Activated CD4-positive, alpha-beta T cell treated with anti-CD3 and anti-CD28 coated beads, Interleukin-2, amount 10 ng/mL, durations not matched to agents 24 days and 14 days (primary cell): ENCODE measurements at places on chromosomes 7 and 10. TPM values are rescaled to one million over a fixed set of nuclear protein-coding genes. Genes with fewer than 3 reads are reported as not detected.

DNA sequence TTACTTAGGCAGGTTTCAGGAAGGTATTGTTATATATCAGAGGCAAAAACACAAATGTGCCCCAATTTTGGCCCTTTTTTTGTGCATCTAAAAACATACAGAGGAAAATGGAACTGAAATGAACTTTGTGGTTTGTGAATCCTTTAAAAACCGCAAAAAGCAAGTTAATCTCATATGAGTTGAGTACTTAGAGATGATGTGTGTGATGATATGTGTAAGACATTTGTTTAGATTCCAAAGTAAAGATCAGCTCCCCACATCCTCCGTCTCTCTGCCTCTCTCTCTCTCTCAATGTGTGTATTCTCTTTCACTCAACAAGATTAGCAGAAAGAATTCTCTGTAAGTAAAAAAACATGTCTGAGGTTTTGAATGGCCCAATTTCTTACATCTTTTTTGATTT is 201.9 kb downstream of the MALRD1 start:
- H3K4me3 ChIP-seq, result no peak overlapping the region
- no peak for DNase-seq
- no peaks in the 10 kb centered on the region for H3K4me1 ChIP-seq
- no peak overlapping the region for H3K27ac ChIP-seq
- no peaks in the 10 kb centered on the region for H3K36me3 ChIP-seq
- no peaks in the 10 kb centered on the region for H3K27me3 ChIP-seq

HECTD2 gene
- 4.5 and 5.5 TPM in 2 replicates for total RNA-seq

- no peaks in the 10 kb centered on the region for H3K36me3 ChIP-seq
- H3K4me3 ChIP-seq, result no peak overlapping the region
- H3K4me1 ChIP-seq, result no peaks in the 10 kb centered on the region
Observed at GRCh38 chr10:21292763-21293517, 232.5 kb downstream of the SKIDA1 start.

ACTL6B gene
- total RNA-seq, result not detected in 2 replicates

DNA sequence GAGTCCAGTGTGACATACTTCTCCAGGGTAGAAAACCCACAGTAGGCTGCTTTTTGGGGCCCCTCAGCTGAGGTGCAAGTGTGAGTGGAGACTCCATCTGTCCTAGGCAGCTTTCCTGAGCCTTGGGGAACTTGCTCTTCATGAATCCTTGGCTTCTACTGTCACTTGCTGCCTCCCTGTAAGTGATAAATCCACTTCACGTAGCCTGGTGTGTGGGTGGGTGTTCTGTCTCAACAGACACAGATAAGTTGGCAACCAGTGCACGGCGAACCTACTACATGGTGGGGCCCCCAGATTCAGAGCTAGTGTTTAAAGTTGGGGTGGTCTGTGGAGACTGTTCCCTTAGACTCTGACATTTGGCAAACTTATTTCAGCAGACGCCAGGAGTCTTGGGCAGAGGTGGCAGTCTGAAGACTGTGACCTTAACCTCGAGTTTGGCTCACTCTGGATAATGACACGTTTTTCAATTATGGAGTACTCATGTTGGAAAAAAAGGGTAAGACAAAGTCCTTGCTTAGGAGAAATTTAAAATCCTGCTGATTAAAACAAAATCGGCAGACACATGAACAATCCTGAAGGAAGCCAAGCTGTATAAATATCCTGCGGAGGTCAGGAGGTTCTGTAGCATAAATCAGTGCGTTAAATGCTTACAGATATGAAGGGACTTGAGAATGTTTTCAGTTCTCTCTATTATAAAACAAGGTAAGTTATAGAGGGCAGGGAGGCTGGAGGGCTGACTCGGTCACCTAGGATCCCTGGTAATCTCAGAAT is 376.9 kb downstream of the PHTF2 start:
- no peaks in the 10 kb centered on the region for H3K27me3 ChIP-seq
- no peak overlapping the region for H3K27ac ChIP-seq
- H3K36me3 ChIP-seq, result no peaks in the 10 kb centered on the region
- DNase-seq, result no peak

DNA sequence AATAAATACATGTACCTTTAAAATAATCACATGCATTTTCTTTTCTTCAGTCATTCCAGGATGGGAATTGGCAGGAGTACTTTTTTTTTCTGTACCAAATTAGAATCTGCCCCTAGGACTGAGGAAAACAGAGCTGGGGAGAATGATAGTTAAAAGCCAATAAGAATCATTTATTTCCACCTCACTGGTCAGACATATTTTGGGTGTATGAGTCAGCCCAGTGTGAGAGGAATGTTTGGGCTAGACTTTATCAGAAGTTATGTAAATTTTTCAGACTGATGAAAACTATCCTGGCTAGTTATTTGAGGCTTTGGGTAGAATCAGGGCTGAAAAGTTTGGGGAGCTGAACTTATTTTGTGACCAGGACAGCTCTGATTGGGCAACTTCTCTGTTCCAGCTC is 303.1 kb upstream of the NPSR1 start:
- no peak for DNase-seq
- H3K27ac ChIP-seq, result no peak overlapping the region
- no peaks in the 10 kb centered on the region for H3K4me1 ChIP-seq
- H3K36me3 ChIP-seq, result no peaks in the 10 kb centered on the region

DNA sequence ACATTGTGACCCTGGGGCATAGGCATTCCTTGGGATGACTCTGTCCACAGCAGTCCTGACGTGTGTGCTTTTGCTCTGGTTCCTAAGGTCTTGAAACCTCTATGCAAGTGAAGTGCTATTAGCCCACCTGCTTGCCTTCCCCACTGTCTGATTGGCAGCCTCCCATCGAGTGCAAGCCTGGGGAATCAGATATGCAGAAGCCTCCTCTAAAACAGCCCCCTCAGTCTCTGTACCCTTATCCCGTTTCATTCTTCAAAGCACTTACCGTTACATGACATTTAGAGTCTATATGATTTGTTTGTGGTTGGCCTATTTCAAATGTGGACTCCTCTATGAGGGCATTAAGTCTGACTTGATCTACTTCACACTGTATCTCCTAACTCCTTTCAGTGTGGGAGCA is 4.3 kb downstream of the KIAA1217 start:
- H3K27me3 ChIP-seq, result peaks cover 21% of the 10 kb centered on the region
- H3K36me3 ChIP-seq, result no peaks in the 10 kb centered on the region

DNA sequence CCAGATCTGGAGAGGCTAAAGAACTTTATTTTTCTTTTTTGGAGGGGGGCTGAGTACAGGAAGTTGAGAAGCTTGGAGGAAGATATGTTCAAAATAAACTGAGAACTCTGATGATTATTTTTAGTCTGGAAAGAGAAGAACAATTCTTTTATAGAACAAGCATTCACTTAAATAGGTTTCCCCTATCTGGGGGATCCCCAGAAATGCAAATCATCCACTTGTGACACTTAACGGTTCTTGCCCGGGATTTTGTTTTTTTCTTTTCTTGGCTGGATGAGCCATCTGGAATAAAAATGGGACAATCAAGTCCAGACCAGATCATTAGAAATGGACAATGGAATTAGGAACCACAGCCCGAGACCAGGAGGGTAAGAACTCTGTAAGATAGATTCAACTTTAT is 95.9 kb upstream of the EGR2 start:
- no peak overlapping the region for H3K27ac ChIP-seq
- peaks cover 13% of the 10 kb centered on the region for H3K27me3 ChIP-seq
- no peaks in the 10 kb centered on the region for H3K36me3 ChIP-seq
- no peak for DNase-seq

GRCh38 chr10:20990604-20991003 is 93.5 kb upstream of the NEBL start:
- no peaks in the 10 kb centered on the region for H3K36me3 ChIP-seq
- no peaks in the 10 kb centered on the region for H3K4me1 ChIP-seq
- no peak for DNase-seq
- no peaks in the 10 kb centered on the region for H3K27me3 ChIP-seq
- no peak overlapping the region for H3K27ac ChIP-seq

ZCWPW1 gene
- total RNA-seq, result 1.7 and 2.6 TPM in 2 replicates

DNA sequence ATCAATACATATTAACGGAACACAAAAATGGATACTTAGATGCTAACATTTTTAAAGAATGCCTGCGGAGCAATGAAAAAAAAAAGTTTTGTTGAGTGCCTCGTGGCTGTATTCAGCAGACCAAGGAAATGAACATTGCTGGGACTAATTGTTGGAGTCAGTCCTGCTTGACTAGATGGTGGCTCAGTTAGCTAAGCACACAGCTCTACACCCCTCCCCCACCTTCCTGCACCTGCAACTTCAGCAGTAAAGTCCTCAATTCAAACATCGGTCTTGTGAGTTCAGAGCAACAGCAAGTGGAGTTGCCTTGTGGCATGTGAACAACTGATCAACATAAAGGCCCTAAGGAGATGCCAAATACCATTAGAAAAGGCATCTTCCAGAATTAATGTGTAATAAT is 326.0 kb upstream of the NPSR1 start:
- no peaks in the 10 kb centered on the region for H3K4me1 ChIP-seq
- no peak for DNase-seq
- no peak overlapping the region for H3K4me3 ChIP-seq
- H3K27ac ChIP-seq, result no peak overlapping the region
- no peaks in the 10 kb centered on the region for H3K27me3 ChIP-seq

GRCh38 chr10:34359435-34359813 is 455.7 kb downstream of the PARD3 start:
- DNase-seq, result no peak
- H3K27ac ChIP-seq, result no peak overlapping the region
- no peaks in the 10 kb centered on the region for H3K27me3 ChIP-seq

- H3K4me3 ChIP-seq, result no peak overlapping the region
- no peaks in the 10 kb centered on the region for H3K36me3 ChIP-seq
- no peak overlapping the region for H3K27ac ChIP-seq
Observed at GRCh38 chr10:101466016-101466912, 112.3 kb downstream of the BTRC start.

DNA sequence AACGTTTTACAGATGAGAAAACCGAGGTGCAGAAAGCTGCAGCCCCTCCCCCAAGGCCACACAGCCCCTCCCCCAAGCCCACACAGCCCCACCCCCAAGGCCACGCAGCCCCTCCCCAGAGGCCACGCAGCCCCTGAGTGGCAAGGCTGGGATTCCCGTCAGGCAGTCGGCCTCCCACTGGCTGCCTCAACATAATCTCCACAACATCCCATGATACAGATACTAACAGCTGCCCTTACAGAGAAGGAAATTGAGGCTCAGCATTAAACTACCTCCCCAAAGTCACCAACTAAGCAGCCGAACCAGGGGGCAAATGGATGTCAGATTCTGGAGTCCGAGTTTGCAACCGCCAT is 15.9 kb downstream of the SH3PXD2A start:
- no peak for DNase-seq
- H3K27me3 ChIP-seq, result no peaks in the 10 kb centered on the region
- no peak overlapping the region for H3K27ac ChIP-seq
- H3K4me1 ChIP-seq, result no peaks in the 10 kb centered on the region
- no peak overlapping the region for H3K4me3 ChIP-seq
- H3K36me3 ChIP-seq, result no peaks in the 10 kb centered on the region

- no peak overlapping the region for H3K4me3 ChIP-seq
- no peak for DNase-seq
- H3K36me3 ChIP-seq, result no peaks in the 10 kb centered on the region
- H3K4me1 ChIP-seq, result no peaks in the 10 kb centered on the region
Observed at GRCh38 chr10:75743291-75743778, 311.9 kb downstream of the LRMDA start.

CNPY4 gene
- total RNA-seq, result 16.2 and 17.0 TPM in 2 replicates

DNA sequence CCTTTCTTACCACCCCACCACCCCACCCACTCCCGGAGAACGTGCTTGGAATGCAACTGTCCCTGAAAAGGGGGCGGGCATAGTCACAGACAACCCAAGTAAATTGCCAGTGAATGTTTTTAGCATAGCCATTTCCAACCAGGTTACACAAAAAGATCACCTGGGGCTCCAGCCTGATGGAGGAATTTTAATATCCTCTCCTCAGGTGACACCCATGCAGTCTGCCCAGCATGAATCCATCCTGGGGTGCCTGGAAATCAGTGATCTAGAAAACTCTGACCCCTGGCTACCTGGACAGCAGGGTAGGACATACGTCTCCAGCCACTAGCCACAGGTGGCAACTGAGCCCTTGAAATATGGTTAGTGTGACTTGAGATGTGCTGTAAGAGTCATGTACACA is 61.1 kb downstream of the SORBS1 start:
- no peaks in the 10 kb centered on the region for H3K36me3 ChIP-seq
- peaks cover 4% of the 10 kb centered on the region for H3K27me3 ChIP-seq
- H3K4me1 ChIP-seq, result no peaks in the 10 kb centered on the region

GRCh38 chr10:77043420-77043763 is 594.2 kb downstream of the KCNMA1 start:
- no peak for DNase-seq
- no peak overlapping the region for H3K27ac ChIP-seq
- peaks cover 3% of the 10 kb centered on the region for H3K4me1 ChIP-seq
- H3K36me3 ChIP-seq, result no peaks in the 10 kb centered on the region
- H3K27me3 ChIP-seq, result peaks cover 2% of the 10 kb centered on the region

- no peak overlapping the region for H3K4me3 ChIP-seq
- no peak for DNase-seq
- peaks cover 4% of the 10 kb centered on the region for H3K4me1 ChIP-seq
- peaks cover 41% of the 10 kb centered on the region for H3K36me3 ChIP-seq
Observed at GRCh38 chr7:87330942-87331341, 14.5 kb upstream of the CROT start.

DNA sequence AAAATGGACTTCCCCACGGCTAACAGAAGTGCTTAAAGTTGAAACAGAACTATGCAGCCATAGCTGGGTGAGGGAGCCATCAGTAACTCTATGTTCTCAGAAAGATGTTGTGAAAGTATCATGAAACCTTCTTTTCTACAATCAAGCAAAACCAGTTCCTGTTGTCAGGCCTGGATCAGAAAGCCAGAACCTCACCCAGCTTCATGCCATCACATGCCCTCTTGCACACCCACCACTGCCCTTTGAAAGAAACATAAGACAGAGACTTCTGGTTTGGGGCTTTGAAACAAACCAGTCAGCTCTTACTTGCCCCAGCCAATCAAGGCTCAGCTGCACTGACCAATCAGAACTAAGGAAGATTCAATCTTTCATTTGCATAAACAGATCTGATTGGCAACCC is 230.8 kb upstream of the FERD3L start:
- DNase-seq, result no peak
- no peaks in the 10 kb centered on the region for H3K27me3 ChIP-seq
- no peak overlapping the region for H3K4me3 ChIP-seq
- H3K4me1 ChIP-seq, result no peaks in the 10 kb centered on the region
- H3K36me3 ChIP-seq, result no peaks in the 10 kb centered on the region

RBP3 gene
- total RNA-seq, result not detected in 2 replicates

GRCh38 chr7:137987018-137987349 is 14.9 kb downstream of the CREB3L2 start:
- no peak for DNase-seq
- H3K4me1 ChIP-seq, result peaks cover 15% of the 10 kb centered on the region
- H3K36me3 ChIP-seq, result peaks cover 28% of the 10 kb centered on the region
- H3K27me3 ChIP-seq, result no peaks in the 10 kb centered on the region

SPAM1 gene
- total RNA-seq, result not detected in 2 replicates

- no peak overlapping the region for H3K4me3 ChIP-seq
- H3K27me3 ChIP-seq, result no peaks in the 10 kb centered on the region
- H3K4me1 ChIP-seq, result no peaks in the 10 kb centered on the region
Observed at GRCh38 chr7:90188281-90188680, 23.3 kb upstream of the STEAP2 start.

- H3K36me3 ChIP-seq, result no peaks in the 10 kb centered on the region
- no peak overlapping the region for H3K27ac ChIP-seq
- no peak overlapping the region for H3K4me3 ChIP-seq
- no peaks in the 10 kb centered on the region for H3K4me1 ChIP-seq
- no peak for DNase-seq
Observed at GRCh38 chr10:86666538-86666937, 1.8 kb upstream of the LDB3 start.
